GM04503 (cell line): ENCODE measurements at places on chromosomes 5 and 9.

DNA sequence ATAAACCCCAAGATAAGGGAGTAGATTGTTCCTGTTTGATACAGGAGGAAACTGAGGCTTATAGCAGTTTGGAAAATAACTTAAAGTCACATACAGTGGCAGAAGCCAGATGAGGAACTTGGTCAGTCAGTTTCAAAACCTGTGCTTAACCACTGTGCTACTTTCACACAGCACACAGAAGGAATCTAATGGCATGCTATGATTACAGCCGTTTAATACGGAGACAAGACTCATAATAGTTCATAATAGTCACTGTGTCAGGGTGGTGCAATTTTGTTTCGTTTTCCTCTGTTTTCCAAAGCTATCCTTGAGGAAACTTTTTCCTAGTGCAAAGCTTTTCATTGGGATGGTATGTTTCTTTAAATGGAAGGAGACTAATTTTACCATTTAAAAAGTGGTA lies 112.3 kb downstream of the GCNT1 start:
- DNase-seq = no peak

GRCh38 chr9:112360047-112360804 lies 19.7 kb upstream of the HSDL2 start:
- no peak for DNase-seq

GRCh38 chr9:91589101-91589553 lies 165.5 kb upstream of the NFIL3 start:
- DNase-seq = no peak

DNA sequence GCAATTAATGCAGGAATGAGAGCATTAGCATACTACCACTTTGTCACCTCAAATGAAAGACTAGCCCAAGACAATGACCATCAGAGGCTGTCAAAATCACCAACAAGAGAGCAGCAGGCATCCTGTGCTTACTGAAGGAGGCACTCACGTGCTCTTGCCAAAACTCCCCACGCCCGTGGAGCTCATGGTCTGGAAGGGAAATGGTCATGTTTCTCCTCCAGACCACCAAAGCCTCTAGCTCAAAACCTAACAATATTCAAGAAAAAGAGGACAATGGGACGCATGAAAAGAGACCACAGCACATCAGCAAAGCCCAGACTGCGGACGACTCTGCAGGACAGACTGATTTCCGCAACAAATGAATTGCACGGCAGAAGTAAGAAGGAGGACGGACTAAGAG lies 12.8 kb downstream of the AKNA start:
- DNase-seq = no peak

DNA sequence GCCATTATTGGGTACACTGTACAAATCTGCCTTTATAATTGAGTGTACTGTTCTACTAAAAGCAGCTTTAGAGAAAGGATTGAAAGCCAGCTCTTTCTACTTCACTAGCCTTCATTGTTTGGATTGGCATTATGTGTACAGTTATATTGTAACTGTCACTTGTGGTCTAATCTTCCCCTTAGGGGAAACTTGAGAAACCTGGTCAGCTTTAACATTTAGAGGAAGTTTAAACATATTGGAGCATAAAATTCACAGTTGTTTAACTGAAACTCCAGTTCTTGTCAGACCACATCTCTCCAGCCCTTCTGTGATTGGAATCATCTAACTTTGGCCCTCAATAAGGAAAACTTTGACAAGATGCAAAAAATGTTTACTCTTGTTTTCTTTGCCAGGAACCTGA lies 24.6 kb downstream of the PIK3R1 start:
- no peak for DNase-seq

DNA sequence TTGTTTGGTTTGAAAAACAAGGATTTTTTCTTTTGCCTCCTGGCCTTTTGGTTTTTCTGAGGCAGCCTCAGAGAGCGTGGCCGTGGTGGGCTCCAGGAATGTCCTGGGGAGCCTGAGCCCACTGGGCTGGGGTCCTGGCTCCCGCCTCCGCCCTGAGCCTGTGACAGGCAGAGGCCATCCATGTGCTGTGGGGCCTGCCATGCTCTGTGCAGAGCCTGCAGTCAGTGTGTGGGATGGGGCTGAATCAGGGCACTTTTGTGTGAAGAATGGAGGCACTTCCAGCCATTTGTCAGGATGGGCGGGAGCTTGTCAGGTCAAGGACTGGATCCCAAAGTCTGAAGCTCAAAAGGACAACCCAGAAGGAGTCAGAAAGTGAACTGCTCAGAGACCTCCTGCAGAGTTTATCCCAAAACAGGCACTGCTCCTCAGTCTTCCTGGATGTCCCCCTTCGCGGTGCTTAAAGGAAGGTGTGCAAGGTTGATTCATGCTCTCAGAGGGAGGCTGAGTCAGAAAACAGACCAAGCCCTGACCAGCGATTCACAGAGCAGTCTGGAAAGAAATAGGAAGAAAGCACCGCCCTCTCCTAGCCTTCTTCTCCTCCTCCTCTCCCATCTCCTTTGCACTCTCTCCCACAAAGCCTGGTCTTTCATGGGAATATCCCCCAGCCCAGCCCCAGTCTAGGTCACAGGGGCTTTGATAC lies 53.2 kb downstream of the MVB12B start:
- no peak for DNase-seq

DNA sequence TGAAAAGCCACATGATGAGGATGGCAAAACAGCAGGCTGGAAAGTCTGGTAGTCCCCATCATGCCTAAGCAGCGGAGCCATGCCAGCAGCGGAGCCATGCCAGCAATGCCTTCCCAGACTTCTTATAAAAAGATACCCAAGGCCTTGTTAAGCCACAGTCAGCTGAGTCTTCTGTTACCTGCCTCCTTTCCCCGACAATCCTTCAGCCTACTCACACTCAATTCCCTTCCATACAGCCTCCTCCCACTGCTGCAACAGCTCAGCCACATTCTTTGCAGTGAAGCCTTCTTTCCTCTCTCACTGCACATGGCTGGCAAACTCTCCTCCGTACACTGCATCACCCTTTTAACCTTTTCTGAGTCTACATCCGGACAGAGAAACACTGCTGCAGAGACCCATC lies 114.9 kb downstream of the AUH start:
- no peak for DNase-seq

DNA sequence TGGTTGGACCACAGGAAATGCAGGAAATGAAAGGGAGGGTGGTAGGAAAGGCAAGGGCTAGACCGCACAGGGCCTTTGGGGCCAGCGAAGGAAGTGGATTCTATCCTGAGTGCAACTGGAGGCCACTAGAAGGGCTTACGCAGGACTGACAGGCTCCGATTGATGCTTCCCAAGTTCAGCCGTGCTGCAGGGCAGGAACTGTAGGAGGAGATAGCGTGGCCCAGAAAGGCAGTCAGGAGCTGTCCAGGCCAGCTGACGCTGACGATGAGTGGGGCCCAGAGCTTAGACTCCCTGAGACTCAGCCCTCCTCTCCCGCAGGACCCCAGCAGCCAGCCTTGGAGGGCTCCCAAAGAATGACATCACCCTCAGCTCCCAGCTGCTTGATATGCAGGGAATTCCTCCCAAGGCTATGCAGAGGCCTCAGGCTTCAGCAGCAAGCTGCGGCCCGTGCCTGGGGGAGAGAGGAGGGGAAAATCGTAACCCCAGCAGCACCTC lies 48.8 kb downstream of the KCNIP1 start:
- peak; percentile 5 for DNase-seq

DNA sequence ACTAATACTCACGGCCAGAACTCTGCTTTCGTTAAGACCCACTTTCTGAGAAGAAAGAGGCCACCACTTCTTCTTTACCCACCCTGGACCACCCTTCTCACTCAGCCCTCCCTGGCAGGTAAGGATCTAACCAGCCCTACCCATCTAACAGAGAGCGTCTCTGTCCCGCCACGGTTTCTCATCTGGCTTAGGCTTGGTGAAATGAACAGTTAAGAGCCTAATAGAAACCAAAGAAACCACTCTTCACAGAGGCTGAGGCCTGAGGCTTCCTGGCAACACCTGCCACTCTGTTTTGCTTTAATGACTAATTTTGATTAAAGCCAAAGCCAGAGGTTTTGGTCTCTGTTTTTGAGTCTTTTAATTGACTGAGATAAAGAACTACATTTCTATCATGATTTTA lies 354.1 kb upstream of the SLC30A5 start:
- no peak for DNase-seq

- peak; percentile 87 for DNase-seq
These were observed 680 bp downstream of the GPX8 start for GRCh38 chr5:55160493-55161209.

GRCh38 chr9:109730228-109730627 lies 49.8 kb upstream of the PALM2AKAP2 start:
- DNase-seq = no peak

DNA sequence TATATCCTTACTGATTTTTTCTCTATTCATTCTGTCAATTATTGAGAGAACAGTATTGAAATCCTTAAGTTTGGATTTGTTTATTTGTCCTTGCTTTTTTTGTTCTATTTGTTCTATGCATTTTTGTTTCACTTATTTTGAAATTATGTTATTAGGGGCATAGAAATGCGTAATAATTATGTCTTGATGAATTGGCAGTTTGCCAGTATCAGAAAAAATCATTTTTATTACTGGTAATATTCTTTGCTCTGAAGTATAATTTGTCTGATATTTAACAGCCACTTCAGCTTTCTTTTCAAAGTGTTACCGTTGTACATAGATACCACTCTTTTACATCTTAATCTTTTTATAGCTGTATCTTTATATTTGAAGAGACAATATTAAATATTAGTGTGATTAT lies 2090.9 kb upstream of the WWC1 start:
- DNase-seq = no peak

DNA sequence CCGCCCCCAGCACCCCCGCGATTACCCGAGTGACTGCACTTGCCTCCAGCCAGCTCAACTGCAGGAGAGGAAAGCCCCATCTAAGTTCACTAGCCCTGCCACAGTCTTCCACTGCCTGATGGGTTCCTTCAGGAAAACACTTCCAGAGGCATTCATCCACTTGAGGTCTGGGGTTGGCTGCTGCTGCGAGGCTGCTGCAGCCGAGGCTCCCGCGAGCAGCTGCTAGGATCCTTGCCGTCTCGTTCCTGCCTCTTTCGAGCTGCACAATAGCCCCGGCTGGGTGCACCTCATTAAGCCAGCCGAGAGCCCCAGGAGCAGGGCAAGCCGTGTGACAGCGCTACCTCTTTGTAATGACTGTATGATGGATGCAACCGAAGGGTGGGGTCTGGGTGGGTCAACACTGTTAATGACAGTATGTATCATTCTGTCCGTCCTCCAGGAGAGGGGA lies 24.2 kb upstream of the ELAVL2 start:
- no peak for DNase-seq

DNA sequence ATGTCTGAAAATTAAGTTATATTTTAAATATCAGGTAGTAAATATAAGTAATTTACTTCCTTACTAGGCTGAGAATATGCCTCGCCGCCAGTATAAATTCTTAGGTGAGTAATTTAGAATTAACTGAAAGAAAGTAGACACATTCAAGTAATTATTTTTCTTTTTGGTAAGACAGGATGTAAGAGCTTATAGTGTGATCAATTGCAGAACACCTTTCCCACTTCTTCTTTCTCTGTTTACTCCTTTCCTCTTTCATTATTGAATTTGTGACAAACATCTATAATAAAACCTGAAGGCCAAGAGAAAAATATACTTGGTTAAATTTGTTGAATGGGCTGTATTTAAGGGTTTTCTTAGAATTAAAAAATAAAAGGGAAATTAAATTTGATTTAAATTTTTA lies 195.1 kb upstream of the CDKN2B start:
- DNase-seq = no peak

DNA sequence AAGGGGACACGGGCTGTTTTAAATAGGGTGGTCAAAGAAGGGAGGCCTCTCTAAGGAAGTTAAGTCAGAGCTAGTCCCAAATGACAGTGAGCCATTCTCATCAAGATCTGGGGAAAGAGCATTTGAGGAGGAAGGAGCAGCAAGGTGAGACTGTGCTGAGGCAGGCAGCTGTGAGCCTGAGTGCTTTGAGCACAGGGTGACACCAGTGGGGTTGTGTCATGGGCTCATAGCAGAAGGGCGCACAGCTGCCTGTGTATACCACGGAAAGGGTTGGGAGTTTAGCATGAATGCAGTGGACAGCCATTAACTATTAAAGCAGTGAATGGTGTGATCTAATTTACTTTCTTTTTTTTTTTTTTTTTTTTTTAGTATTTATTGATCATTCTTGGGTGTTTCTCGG lies 19.2 kb downstream of the DMRT1 start:
- DNase-seq = no peak

- DNase-seq = no peak
These were observed 58.1 kb downstream of the ADAMTS6 start for GRCh38 chr5:65423623-65424022.

DNA sequence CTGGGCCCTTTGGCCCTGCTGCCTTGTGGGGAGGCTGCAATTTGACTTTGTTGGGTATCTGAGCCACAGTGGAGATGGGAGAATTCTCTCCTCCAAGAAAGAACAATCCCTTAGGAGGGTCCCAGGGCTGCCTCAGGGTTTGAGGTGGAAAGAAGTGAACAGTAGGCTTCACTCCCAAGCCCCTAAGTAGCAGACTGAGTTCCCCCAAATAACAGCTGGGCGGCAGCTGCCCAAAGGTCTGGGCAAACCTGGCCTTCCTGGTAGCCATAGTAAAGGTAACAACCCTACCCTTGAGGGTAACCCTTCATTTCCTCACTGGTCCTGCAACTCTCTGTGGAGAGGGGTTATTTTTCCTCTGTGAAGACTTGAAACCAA lies 746 bp downstream of the RGS3 start:
- DNase-seq = no peak

DNA sequence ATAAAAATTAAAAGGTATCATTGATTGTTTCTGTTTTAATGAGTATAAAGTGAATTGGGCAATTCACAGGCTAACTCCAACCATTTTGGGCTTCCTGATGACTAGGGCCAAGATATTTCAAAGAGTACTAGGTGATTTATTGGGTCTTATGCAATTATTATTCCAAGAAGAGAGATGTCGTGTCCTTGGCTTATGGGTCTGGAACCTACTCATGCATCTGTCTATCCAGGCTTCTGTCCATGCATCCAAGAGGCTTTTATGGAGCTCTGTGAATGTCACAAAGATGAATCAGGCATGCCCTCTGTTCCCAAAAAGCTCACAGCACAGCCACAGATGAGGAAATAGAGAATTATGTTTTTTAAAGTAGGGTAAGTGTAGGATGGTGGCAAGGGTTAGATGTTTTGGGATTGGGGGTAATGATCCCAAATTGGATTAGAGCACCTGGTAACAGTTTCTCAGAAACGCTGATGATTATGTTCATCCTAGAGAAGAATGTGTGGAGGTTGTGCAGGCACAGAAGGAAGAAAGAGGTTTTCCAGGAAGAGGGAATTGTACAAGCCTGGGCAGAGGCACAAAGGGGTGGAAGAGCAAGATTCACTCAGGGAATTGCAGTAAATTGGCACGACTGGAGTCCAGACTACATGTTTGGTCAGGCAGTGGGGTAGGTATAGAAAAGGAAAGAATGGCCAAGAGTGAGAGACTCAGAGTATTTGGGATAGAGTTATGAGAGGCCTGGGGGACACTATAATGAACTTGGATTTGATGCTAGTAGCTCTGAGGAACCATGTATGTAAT lies 83.0 kb upstream of the TNC start:
- peak; percentile 87 for DNase-seq

- no peak for DNase-seq
These were observed 17.2 kb upstream of the ADAMTSL1 start for GRCh38 chr9:18456624-18457237.

DNA sequence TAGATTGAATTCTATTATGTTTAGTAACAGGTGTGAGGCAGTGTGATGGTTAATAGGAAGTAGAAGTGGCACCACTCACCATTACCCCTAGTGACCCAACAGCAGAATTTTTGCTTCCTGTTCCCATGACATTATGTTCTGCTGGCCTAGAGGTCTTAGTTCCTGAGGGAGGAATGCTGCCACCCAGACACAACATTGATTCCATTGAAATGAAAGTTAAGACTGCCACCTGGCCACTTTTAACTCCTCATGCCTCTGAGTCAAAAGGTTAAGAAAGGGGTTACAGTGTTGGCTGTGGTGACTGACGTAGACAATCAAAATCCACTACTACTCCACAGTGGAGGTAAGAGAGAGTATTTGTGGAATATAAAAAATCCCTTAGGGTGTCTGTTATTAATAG lies 218.9 kb upstream of the NMUR2 start:
- DNase-seq = no peak
